CD4-positive, alpha-beta memory T cell (primary cell): ENCODE measurements at places on chromosomes 3 and 15. TPM values are rescaled to one million over a fixed set of nuclear protein-coding genes. Genes with fewer than 3 reads are reported as not detected.

GOLGA6L9 gene
- polyA plus RNA-seq, result 0.11 TPM

DAZL gene
- polyA plus RNA-seq, result not detected

ZMYND10 gene
- not detected for polyA plus RNA-seq

IGDCC3 gene
- polyA plus RNA-seq, result not detected

CRABP1 gene
- polyA plus RNA-seq, result not detected
